ENCODE measurements at places on chromosomes 4 and X. TPM values are rescaled to one million over a fixed set of nuclear protein-coding genes. Genes with fewer than 3 reads are reported as not detected.

Gene CLNK
- total RNA-seq: not detected

Gene RFC1
- 45.2 TPM for total RNA-seq

Gene CORIN
- total RNA-seq: 0.31 TPM

Gene GLRA2
- not detected for total RNA-seq

Gene PPBP
- not detected for total RNA-seq

DNA sequence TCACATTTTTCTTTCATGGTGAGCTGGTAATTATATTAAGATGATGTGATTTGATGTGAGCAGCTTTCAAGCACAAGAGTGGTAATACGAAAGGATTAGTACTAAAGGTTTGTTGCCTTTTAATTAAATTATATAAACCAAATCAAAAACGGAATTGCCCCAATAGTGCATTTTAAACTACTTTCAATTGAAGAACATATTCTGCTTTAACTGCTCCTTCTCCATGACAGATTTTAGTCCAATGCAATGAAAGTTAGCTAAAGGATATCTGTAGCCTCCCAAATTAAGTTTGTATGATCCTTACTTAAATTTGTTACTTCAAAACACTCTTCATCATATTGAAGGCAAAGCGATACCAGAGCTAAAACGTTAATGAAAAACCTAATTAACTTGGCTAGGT is 447.1 kb upstream of the AMOT start:
- H3K36me3 ChIP-seq: no peaks in the 10 kb centered on the region
- no peak for DNase-seq
- H3K4me3 ChIP-seq: no peak overlapping the region
- no peaks in the 10 kb centered on the region for H3K4me1 ChIP-seq
- no peaks in the 10 kb centered on the region for H3K27me3 ChIP-seq

- no peak overlapping the region for H3K27ac ChIP-seq
- H3K27me3 ChIP-seq: no peaks in the 10 kb centered on the region
- no peaks in the 10 kb centered on the region for H3K4me1 ChIP-seq
- H3K4me3 ChIP-seq: no peak overlapping the region
- H3K36me3 ChIP-seq: no peaks in the 10 kb centered on the region
- DNase-seq: no peak
These were observed 29.3 kb upstream of the CFAP299 start for GRCh38 chr4:80306260-80306659.

Gene PHEX
- total RNA-seq: not detected

DNA sequence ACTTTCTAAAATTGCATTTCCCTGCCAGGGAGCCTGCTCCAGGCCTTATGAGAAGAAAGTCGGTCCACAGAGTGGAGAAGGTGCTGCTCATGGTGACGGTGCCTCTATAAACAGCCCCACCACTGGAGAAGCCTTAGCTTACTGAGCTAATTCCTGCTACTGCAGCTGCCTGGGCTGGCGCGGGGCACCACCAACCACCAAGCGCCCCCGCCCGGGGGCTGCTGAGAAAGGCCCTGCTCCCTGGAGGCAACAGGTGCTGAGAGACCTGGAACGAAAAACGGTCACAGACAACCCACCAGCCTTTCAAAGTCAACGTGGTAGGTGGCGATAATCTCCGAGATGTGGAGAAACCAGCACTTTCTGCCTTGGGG is 2.9 kb downstream of the HCFC1 start:
- H3K4me3 ChIP-seq: peak overlapping the region; percentile 84
- DNase-seq: peak; percentile 75
- H3K4me1 ChIP-seq: peaks cover 32% of the 10 kb centered on the region
- H3K27me3 ChIP-seq: no peaks in the 10 kb centered on the region
- H3K36me3 ChIP-seq: peaks cover 58% of the 10 kb centered on the region

Gene SCD5
- total RNA-seq: 0.20 TPM

Gene CFAP47
- total RNA-seq: 0.22 TPM

DNA sequence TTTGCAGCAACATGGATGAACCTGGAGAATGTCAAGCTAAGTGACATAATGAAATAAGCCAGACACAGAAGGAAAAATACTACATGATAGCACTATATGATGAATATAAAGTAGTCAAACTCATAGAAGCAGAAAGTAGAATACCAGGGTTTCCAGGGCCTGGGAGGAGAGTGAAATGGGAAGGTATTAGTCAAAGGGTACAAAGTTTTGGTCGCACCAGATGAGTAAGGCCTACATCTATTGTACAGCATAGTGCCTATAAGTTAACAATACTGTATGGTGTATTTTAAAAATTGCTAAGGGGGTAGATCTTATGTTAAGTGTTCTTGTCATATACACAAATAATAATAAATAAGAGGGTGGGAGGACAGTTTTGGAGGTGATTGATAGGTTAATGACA is 41.5 kb downstream of the ENOX2 start:
- H3K27me3 ChIP-seq: no peaks in the 10 kb centered on the region
- no peak overlapping the region for H3K27ac ChIP-seq
- DNase-seq: no peak
- no peaks in the 10 kb centered on the region for H3K36me3 ChIP-seq
- H3K4me3 ChIP-seq: no peak overlapping the region
- H3K4me1 ChIP-seq: no peaks in the 10 kb centered on the region

Gene KLHL5
- 21.0 TPM for total RNA-seq

Gene MAGEA2B
- 40.7 TPM for total RNA-seq

GRCh38 chr4:157242871-157243270 is 22.3 kb downstream of the GRIA2 start:
- no peaks in the 10 kb centered on the region for H3K4me1 ChIP-seq
- no peaks in the 10 kb centered on the region for H3K27me3 ChIP-seq
- no peak overlapping the region for H3K4me3 ChIP-seq
- no peak overlapping the region for H3K27ac ChIP-seq

Gene BEX3
- 0.47 TPM for total RNA-seq

Gene NFKB1
- total RNA-seq: 14.5 TPM

DNA sequence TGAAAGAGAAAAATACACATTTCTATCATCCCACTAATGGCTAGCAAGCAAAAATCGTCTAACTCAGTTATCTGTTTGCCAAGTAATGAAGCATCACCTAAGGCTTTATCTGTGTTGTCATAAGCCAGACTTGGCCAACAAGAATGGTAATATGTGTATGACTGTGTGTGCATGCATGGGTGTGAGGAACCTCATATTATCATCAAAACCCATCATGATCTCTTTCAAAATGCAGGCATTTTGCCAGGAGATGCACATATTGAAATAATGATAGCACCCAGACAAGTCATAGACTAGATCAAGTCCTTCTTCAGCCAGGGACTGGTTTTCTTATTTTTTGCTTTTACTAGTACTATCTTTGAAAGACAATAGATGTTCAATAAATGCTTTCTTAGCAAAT is 172.5 kb upstream of the FMR1 start:
- H3K27me3 ChIP-seq: no peaks in the 10 kb centered on the region
- H3K4me3 ChIP-seq: no peak overlapping the region
- H3K27ac ChIP-seq: no peak overlapping the region

- no peaks in the 10 kb centered on the region for H3K27me3 ChIP-seq
- no peaks in the 10 kb centered on the region for H3K4me1 ChIP-seq
- no peak overlapping the region for H3K27ac ChIP-seq
- no peak for DNase-seq
These were observed 1594.7 kb downstream of the TECRL start for GRCh38 chr4:62814510-62815047.

- no peaks in the 10 kb centered on the region for H3K27me3 ChIP-seq
- peaks cover 19% of the 10 kb centered on the region for H3K4me1 ChIP-seq
- H3K4me3 ChIP-seq: no peak overlapping the region
- no peak for DNase-seq
- no peak overlapping the region for H3K27ac ChIP-seq
These were observed 55.9 kb downstream of the STARD8 start for GRCh38 chrX:68703369-68703768.

Gene PDHA1
- 425 TPM for total RNA-seq

Gene MUC7
- not detected for total RNA-seq

Gene OTC
- total RNA-seq: not detected

DNA sequence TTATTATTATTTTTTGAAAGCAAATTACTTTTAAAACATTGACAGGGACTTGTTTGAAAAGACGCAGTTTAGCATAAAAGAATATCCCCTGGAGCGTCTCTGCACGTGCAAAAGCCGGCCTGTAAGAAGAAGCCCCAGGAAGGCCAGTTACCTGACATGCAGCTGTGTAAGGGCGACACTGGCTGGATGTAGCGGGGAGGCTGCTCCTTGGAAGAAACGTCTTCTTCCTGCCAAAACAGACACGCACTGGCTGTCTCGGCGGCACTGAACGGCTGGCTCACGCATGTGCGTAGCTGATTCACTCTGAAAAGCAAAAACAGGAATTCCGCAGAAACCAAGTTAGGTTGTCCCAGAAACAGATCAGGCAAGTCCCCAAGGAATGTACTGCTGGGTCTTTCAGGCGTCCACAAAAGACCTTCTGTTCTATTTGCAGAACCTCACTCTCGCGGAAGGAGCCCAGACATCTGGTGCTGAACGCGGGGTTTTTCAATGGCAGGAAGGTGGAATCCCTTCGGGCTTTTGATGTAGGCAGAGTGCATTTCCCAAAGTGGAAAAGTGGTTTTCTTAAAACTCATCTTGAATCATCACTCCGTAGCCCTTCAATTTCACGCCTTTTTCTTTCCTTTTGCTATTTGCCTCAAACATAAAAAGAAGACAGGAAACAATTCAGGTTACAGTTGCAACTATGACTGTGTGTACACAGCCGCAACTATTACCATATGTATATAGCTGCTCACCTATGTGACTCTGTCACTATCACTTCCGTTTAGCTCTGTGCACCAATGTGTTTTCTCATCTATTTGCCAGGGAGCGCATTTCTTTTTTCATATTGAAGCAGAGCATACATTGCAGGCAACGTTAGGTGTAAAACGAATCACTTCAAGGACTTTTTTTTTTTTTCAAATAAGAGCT is 38.1 kb upstream of the ARSH start:
- H3K4me3 ChIP-seq: no peak overlapping the region
- no peaks in the 10 kb centered on the region for H3K36me3 ChIP-seq
- DNase-seq: no peak
- no peaks in the 10 kb centered on the region for H3K4me1 ChIP-seq
- peaks cover 6% of the 10 kb centered on the region for H3K27me3 ChIP-seq
- no peak overlapping the region for H3K27ac ChIP-seq

DNA sequence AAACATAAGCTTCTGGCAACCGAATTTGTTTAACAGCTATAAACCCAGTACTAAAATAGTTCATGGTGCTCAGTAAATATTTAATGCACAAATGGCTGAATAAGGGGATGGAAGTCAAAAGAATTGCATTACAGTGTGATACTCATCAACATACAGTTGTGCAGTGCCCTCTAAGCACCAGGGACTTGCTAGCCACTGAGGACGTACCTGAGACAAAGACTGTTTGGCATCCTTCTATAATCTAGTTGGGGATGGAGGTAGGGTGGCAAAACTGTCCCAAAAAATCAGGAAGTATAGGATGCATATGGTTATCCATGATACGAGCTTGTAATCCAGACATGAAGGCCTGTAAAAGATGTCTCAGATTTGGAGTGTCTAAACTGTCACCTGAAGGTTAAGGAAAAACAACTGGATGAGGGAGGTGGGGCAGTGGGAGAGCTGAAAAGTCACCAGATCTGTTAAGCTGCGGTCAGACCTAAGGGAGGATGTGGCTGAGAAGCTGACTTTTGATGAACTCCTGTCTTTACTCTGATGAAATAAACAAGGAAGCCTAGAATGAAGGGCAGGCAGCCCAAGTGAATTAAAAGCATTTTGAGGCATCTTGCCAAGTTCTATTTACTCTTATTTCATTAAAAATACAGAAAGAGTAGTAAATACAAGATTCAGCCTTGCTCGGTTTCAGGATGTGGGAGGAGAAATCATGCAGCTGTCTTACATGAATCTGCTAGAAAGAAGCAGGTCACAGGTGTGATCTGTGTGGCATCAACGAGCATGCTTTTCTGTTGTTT is 12.0 kb upstream of the CD38 start:
- no peak overlapping the region for H3K4me3 ChIP-seq
- H3K27me3 ChIP-seq: peaks cover 15% of the 10 kb centered on the region
- DNase-seq: no peak
- no peaks in the 10 kb centered on the region for H3K4me1 ChIP-seq

Gene STATH
- not detected for total RNA-seq

Gene SPATA18
- total RNA-seq: not detected

Gene UGT2A1
- total RNA-seq: not detected

GRCh38 chr4:56907489-56908205 is at the start of gene REST:
Gene REST, plus strand, starts transcription at chr4:56907900. Its CDS starts 2,739 bp downstream, at chr4:56910639.
- peak within 1 kb of the TSS; percentile 97 for H3K27ac ChIP-seq
- peak within 1 kb of the TSS; percentile 99 for H3K4me3 ChIP-seq
- H3K4me1 ChIP-seq: peaks cover 16% of the 10 kb centered on the region
- peaks cover 14% of the 10 kb centered on the region for H3K36me3 ChIP-seq

DNA sequence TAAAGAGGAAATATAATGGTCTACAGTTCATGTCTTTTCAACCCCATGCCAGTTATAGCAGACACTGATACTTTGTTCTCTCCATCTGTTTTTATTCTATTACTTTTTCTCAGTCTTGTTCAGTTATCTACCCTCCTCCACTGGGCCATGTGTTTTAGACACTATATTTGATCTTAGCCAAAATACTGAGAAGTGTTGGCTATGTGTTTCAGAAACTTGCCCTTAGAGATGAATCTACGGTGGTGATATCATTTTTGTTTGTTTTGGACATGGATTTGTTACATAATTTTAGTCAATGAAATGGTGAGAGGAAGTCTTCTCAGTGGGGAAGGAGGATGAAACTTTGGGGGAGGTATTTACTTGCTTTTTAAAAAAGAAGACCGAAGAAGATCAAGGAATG is 211.5 kb upstream of the DDX53 start:
- H3K27me3 ChIP-seq: no peaks in the 10 kb centered on the region
- no peaks in the 10 kb centered on the region for H3K36me3 ChIP-seq
- H3K4me1 ChIP-seq: no peaks in the 10 kb centered on the region
- DNase-seq: no peak
- H3K4me3 ChIP-seq: no peak overlapping the region

GRCh38 chr4:109462297-109462696 is 28.7 kb downstream of the SEC24B start:
- no peak for DNase-seq
- no peak overlapping the region for H3K4me3 ChIP-seq
- no peak overlapping the region for H3K27ac ChIP-seq
- no peaks in the 10 kb centered on the region for H3K27me3 ChIP-seq

- H3K27me3 ChIP-seq: no peaks in the 10 kb centered on the region
- peaks cover 13% of the 10 kb centered on the region for H3K36me3 ChIP-seq
- no peak overlapping the region for H3K4me3 ChIP-seq
These were observed 36.6 kb downstream of the SEL1L3 start for GRCh38 chr4:25826074-25826752.
